ENCODE measurements at places on chromosomes 4 and X.

DNA sequence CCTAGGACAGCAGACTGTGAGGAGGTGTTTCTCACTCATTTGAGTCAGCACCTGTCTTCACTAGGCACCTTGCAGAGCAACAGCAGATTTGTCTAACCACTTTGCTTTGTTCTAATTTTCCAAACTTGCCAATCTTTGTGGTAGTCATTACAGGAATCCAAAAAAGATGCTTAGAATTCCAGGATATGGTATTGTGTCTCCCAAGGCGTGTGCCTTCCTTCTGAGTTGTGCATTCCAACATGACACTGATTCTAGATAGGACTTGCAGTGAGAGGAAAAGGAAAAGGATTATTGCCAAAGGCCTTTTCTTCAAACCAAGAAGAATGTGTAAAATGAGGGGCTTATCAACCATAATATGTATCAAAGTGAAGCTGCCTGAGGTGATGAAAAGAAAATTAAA is 126.2 kb downstream of the MAPK10 start:
- no peak for DNase-seq

- DNase-seq: no peak
These were observed 8.2 kb upstream of the GPR78 start for GRCh38 chr4:8571702-8572685.

DNA sequence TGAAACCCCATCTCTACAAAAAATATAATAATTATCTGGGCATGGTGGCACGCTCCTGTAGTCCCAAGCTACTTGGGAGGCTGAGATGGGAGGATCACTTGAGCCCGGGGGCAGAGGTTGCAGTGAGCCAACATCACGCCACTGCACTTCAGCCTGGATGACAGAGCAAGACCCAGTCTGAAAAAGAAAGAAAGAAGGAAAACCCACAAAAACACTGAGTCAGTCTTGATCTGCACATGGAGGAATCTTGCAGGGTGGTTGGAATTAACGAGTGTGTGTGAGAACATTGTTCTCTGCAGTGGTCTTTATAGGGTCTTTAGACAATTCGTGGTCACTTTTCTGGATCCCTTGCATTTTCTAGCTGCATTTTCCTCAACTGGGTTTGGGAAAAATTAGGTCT is 23.2 kb downstream of the ADD1 start:
- no peak for DNase-seq

- no peak for DNase-seq
These were observed 6.7 kb upstream of the KIT start for GRCh38 chr4:54651050-54651449.

GRCh38 chrX:9707306-9708033 is 58.2 kb downstream of the GPR143 start:
- no peak for DNase-seq

DNA sequence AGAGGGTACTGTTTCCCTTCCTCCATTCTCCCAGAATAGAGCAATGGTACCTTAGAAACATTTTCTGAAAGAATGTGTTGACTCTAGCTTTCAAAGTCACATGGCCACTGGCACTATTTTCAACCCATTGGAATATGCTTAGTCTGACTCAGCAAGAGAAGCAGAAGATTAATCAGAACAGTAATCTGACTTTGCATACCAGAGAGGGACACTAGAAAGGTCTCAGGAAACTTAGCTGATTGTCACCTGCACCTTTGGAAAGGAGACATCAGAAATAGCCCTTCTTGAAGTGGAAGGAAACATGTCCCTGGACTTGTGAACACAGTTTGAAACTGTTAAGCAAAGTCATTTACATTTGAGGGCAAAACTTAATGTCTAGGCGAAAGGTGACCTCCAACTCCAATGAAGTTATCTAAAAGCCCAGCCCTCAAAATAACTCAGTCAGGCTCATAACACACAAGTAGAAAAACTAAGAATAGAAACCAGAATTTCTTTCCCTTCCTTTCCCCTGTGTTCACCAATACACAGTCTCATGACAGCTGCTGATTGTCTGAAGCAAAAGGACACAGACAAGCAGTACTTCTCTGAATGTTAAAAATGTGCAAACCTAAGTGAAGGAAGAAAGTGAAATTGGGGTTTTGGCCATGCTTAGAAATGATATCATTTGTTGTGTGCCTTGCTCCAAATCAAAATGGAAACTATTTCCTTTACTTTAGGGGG is 270.8 kb downstream of the GRIA3 start:
- DNase-seq: no peak

DNA sequence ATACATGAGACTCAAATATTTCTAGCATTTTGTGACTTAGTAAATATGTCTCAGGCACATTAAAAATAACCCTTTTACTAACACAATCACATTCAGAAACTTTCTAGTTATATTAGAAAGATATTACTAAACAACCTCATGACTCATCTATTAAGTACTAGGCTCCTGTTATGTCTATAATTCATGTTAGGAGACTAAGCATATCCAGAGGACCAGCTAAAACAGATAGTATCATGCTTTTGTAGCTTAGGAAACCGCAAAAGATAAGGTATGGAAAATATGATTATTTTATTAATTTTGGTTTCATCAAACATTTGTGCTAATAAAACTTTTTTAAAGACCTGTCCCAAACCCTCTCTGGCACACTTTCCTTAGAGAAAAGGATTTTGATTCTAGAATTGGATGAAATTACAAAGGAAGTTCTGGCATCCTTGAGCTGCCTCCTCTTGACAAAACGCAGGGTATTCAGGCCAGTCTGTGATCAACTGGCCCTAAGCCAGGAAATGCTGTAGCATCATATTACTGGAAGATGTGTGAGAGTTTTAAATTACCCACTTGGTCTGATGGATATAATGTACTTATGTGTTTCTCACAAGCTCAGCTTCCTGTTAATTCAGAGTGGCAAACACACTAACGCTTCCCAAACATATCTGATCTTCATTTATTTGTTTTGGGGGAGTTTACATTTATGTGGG is 60.4 kb downstream of the NRK start:
- no peak for DNase-seq

DNA sequence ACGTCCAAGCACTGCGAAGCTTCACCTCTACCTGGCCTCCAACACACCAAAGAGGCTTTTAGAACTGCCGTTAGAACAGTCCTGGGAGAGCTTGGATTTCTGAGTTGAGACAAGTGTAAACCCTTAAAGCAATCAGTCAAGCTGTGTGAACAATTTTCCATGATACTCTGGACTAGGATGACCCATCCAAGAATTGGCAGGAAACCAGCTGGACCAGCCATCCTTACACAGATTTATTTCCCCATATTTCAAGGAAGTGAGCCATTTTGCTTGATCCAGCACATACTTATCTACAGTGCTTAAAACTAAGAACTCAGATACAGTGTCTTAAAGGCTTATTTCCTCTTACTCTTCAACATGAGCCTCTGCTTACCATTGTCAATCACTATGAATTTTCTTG is 340.7 kb upstream of the HS3ST1 start:
- no peak for DNase-seq

DNA sequence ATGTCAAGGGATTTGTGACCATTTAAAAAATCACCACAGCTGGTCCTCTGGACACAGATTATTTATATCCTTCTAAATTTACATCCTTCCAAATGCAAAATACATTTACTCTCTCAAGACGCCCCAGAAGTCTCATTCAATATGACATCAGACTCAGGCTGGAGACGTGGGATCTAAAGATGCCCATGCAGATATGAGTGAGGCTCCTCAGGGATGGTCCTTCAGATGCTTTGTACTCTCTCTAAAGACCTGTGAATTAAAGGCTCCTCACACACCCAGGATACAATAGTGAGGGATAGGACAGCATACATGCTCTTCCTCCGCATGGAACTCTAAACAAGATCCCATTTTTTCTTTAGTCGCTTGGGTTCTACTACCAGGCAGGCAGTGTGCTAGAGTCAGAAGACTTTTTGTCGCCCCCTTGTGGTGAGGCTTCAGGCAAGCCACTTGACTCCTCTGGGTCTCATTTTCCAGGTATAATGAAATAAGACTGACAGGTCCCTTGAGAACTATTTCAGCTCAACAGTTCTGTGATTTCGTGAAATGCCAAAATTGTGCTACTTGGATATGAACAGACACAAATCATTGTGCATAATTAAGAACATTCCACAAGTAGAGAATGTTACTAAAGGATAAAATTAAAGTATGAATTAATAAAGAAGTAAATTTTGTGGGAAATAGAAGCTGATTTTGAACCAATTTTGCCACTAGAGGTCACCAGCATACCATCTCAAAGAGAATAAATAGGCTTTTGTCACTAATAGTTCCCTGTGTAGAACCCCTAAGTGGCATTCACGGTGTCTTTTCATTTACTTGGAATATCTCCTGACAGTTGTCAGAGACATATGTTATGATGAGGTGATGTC is 13.7 kb upstream of the SCOC start:
- DNase-seq: peak; percentile 50

- DNase-seq: no peak
These were observed 6.5 kb upstream of the SLITRK4 start for GRCh38 chrX:143642426-143642825.

DNA sequence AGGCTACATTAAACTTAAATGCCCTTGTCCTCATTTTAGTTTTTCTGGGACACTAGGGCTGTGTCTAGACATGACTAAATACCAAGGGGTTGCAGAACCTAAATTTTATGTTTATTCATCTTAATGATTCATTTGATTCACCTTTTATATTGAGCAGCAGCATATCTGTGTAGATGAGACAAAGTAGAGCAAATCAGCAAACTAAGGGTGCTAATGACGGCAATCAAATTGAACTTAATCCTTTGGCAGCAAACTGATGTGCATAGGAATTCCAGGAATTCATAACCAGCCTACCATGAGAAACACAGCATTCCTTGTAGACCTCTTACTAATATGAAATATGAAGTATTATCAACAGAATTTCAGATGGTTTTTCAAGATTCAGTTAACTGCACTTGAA is 25.1 kb downstream of the EPHA5 start:
- DNase-seq: no peak

GRCh38 chr4:138090918-138091676 is 151.1 kb downstream of the SLC7A11 start:
- DNase-seq: no peak

- no peak for DNase-seq
These were observed 833.2 kb downstream of the CCSER1 start for GRCh38 chr4:90960433-90960832.

DNA sequence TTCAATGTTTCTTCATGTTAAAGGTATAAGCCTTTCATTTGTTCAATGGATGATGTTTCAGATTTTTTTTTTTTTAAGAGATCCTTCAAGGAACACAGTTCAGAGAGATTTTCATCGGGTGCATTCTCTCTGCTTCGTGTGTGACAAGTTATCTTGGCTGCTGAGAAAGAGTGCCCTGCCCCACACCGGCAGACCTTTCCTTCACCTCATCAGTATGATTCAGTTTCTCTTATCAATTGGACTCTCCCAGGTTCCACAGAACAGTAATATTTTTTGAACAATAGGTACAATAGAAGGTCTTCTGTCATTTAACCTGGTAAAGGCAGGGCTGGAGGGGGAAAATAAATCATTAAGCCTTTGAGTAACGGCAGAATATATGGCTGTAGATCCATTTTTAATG is 75.8 kb downstream of the NPNT start:
- no peak for DNase-seq

- DNase-seq: no peak
These were observed 859 bp downstream of the SMARCA1 start for GRCh38 chrX:129522184-129523078.

DNA sequence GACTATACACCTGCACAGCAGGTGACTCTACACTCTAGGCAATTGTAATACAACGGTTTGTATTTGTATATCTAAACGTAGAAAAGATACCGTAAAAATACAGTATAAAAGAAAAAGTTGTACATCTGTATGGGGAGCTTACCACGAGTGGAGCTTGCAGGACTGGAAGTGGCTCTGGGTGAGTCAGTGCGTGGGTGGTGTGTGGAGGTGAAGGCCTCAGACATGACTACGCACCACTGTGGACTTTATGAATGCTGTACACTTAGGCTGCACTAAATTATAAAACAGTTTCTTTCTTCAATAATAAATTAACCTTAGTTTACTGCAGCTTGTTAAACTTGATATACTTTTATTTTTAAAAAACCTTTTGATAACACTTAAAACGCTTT is 85.0 kb upstream of the FAT1 start:
- no peak for DNase-seq

DNA sequence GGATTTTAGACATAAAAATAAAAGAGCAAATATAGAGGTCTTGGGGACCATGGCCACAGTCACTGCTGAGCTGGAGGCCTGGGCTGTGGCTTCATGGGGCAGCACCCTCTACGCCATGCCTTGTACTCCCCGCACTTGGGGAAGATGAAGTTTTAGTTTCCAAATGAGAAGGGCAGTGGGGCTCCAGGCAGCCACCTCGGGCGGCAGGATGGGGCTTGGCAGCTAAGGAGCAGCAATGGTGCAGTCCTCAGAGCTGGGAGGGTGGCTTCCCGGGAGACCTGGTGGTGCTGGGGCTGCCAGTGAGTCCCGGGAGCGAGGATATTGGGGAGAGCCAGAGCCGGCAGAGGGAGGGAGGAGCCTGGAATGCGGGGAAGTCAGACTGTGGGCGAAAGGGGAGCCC is 2.4 kb downstream of the CXCR3 start:
- no peak for DNase-seq

DNA sequence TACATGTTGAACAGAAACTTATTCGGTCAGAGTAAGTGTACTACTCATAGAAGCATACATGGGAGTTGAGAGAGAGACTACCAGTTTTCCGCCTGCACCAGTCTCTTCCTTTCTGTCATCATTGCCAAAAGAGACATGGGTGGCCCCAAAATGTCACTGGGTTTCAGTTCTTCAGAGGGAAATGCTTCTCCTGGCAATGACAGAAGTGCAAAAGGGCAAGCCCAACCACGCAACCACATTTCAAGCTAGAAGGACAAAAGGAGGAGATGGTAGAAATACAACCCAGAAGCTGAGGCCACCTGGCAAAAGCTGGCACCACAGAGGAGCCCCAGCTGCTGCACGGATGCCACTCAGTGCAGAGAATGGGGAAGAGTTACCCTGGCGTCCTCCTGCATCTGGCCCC is 320.1 kb downstream of the BCOR start:
- DNase-seq: no peak

- no peak for DNase-seq
These were observed 10.9 kb downstream of the MFAP3L start for GRCh38 chr4:170015285-170015684.

DNA sequence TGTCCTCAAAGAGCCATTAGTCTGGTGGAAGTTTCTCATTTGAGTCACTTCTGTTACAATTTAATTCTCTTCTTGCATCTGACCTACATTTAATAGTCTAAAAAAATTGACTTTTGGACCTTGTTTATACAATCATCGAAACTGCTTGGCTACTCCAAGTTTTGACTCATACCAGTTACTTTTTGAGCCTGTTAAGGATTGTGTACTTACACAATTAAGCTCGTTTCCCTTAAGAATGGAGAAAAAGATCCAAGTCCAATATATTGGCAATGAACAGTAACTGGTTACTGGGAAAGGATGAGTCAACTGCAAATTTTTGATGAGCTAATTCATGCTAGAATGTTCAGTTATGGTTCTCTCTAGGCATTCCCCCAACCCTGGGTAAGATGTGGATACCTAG is 58.2 kb downstream of the DCX start:
- no peak for DNase-seq
